ENCODE measurements at places on chromosomes 2 and 18. TPM values are rescaled to one million over a fixed set of nuclear protein-coding genes. Genes with fewer than 3 reads are reported as not detected.

The UGT1A5 gene
- 0.16 TPM for total RNA-seq

The KCNE4 gene
- total RNA-seq: 17.8 TPM

The EVX2 gene
- total RNA-seq: not detected

The ASB18 gene
- not detected for total RNA-seq

The TLX2 gene
- 0.93 TPM for total RNA-seq

The CCDC74A gene
- total RNA-seq: 16.5 TPM

The NYAP2 gene
- total RNA-seq: 8.2 TPM

The UPP2 gene
- 0.33 TPM for total RNA-seq

The TXNDC2 gene
- total RNA-seq: not detected

The TRAPPC12 gene
- total RNA-seq: 108 TPM

The BMP10 gene
- total RNA-seq: not detected

The ZNF638 gene
- 447 TPM for total RNA-seq

The KLHL14 gene
- 15.2 TPM for total RNA-seq

The SH3BP4 gene
- total RNA-seq: 40.6 TPM

The CCDC121 gene
- 12.6 TPM for total RNA-seq
